Mammary microvascular endothelial cell (primary cell): ENCODE measurements at places on chromosomes 6 and 20. TPM values are rescaled to one million over a fixed set of nuclear protein-coding genes. Genes with fewer than 3 reads are reported as not detected.

Gene OPN5
- total RNA-seq: not detected in 2 replicates

Gene WFDC5
- not detected in 2 replicates for total RNA-seq

Gene DEF6
- 0.44 and 1.5 TPM in 2 replicates for total RNA-seq

Gene HSPA1L
- 0.33 and 0.39 TPM in 2 replicates for total RNA-seq

Gene ARMH2
- total RNA-seq: not detected in 2 replicates

Gene TINAG
- not detected in 2 replicates for total RNA-seq

Gene FGD2
- total RNA-seq: not detected in 2 replicates

Gene LST1
- total RNA-seq: 0.20 and 0.98 TPM in 2 replicates

Gene SLC17A9
- 12.0 and 13.1 TPM in 2 replicates for total RNA-seq

Gene CCM2L
- 12.3 and 13.9 TPM in 2 replicates for total RNA-seq

Gene TP53TG5
- not detected in 2 replicates for total RNA-seq

Gene CYP39A1
- 0.20 and 0.33 TPM in 2 replicates for total RNA-seq

Gene POPDC3
- 0.34 and 1.3 TPM in 2 replicates for total RNA-seq

Gene CLPSL2
- not detected in 2 replicates for total RNA-seq

Gene WFDC2
- total RNA-seq: not detected in 2 replicates

Gene GCNT2
- 9.3 and 10.0 TPM in 2 replicates for total RNA-seq

Gene C6orf132
- 0.07 and 0.10 TPM in 2 replicates for total RNA-seq

Gene CUL9
- total RNA-seq: 15.3 and 16.2 TPM in 2 replicates

Gene POLR1C
- total RNA-seq: 31.4 and 41.6 TPM in 2 replicates

Gene STX11
- total RNA-seq: 20.9 and 26.5 TPM in 2 replicates
